Cortex of kidney (tissue), 1 donor: ENCODE measurements at places on chromosomes 16 and 17.

GRCh38 chr17:82272495-82273326 lies 789 bp downstream of the CSNK1D start:
- no peak for DNase-seq

DNA sequence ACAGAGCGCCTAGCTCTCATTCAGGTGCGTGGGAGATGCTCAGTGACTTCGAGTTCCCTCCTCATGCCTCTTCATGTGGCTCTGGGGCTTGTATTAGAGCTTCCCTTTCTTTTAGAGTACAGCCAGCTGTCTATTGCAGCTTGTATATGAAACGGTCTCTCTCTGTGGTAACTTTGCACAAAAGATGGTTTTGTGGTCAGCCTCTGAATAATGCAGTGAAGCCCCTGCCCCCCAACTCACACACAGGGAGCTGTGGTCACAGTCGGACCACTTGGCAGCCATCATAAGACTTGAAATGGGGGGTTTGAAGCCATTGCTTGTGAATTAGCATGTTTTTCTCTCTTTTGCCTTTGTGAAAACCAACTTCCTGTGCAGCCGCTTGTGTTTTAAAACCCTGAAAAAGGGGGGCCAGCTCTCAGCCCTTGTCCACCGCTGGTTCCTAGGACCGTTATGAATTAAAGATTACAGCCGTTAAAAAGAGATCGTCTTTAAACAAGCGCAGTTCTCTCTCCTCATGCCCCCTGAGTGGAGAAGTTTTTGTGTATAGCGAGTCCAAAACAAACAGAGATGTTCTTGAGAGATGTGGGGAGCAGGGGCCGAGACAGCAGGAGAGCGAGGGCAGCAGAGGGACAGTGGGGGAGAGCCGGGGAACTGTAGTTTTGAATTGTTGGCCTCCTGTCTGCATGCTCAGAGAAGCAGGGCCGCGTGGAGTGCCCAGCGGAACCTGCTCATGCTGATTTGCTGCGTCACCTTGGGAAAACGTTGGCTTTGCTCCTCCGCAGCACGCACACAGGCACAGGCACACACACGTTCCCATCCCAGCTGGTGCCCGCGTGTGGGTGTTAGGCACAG lies 199.0 kb downstream of the MSI2 start:
- DNase-seq = no peak

DNA sequence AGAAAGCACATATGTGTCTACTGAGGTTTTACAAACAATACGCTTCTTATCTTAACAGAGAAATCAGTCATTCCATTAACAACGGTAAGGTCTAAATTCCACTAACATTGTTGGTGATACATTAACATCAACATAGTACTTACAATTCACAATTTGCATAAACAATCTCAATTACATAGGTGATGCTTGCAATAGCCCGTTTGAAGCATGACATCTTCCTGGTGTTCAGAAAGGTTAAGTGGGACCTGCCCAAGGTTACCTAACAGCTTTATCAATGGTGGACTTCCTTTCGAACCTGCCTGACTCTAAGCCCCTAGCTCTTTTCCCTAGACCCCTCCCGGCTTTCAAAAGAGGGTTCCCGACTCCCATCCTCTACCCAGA lies 699 bp downstream of the FAM222B start:
- DNase-seq = no peak

DNA sequence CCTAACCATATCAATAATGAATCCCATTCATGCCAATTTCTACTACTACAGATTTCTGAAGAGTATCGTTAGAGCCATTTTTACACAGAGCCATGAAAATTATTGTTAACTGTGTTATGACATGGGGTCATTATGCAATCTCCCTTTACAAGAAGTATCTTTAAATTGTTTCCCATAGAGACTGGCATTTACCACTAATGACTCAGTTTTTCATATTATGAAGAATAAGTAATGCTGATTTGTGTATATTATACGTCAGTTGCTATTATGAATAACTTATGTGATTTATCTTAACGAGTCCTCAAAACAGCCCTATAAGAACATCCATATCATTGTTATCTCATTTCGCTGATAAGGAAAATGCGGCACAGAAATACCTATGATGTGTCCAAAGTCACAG lies 173.8 kb downstream of the KCNJ2 start:
- no peak for DNase-seq

GRCh38 chr17:13485327-13485726 lies 116.4 kb downstream of the HS3ST3A1 start:
- DNase-seq = no peak

- no peak for DNase-seq
Observed at GRCh38 chr16:62966626-62967025, 930.4 kb upstream of the CDH8 start.

DNA sequence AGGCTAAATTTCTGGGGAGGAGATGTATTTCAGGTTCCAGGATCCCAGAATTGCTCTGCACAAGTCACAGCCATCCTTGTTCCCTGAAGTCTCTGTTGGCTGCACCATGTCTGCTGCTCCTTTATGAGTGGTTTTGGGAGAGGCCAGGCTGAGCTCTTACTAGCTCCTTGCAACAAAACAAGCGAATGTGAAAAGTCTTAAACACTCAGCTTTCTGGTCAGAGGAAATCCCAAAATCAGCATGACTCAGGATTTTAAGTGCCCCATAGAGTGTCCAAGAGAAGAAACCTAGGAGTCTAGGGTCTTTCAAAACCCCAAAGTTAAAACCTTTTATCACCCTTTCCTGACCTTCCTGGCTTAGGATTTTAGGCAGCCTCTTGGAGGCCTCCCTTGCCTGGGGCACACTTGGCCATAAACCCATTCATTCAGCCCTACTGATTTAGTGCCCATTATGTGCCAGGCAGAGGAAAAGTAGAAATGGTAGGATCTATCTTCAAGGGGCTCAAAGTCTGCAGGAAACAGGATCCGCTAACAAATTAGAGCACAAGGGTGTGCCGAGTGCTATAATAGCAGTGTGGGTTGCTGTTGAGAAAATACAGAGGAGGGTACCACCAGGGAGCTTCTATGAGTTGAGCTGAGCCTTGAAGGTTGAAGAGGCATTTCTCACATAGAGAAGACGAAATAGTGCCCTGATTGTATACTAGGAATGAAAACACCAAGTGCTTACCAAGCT lies 36.9 kb downstream of the SOST start:
- no peak for DNase-seq

- DNase-seq = no peak
Observed at GRCh38 chr17:15470536-15470935, 3.1 kb upstream of the CDRT4 start.

DNA sequence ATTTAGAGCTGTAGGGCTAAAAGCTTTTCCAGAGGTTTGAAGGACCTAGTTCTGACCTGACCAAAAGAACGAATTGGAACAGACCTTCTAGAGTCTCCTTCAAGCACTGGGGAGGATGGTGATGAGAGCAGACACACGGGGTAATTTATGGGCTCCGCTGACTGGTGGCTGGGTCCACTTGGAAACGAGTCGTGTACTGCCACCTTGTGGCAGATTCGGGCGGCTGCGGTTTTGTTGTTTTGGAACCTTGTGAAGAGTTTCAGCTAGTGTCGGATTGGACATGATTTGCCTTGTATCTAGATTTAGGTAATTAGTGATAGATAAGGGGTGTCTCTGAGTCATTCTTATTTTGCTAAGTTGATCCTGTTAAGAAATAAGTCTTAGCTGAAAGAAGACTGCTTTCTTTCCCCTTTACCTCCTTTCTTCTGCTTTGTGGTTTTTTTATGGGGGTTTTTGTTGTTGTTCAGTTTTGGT lies 98.9 kb downstream of the AATF start:
- DNase-seq = no peak

GRCh38 chr17:80882323-80882722 lies 109.3 kb upstream of the CHMP6 start:
- no peak for DNase-seq

DNA sequence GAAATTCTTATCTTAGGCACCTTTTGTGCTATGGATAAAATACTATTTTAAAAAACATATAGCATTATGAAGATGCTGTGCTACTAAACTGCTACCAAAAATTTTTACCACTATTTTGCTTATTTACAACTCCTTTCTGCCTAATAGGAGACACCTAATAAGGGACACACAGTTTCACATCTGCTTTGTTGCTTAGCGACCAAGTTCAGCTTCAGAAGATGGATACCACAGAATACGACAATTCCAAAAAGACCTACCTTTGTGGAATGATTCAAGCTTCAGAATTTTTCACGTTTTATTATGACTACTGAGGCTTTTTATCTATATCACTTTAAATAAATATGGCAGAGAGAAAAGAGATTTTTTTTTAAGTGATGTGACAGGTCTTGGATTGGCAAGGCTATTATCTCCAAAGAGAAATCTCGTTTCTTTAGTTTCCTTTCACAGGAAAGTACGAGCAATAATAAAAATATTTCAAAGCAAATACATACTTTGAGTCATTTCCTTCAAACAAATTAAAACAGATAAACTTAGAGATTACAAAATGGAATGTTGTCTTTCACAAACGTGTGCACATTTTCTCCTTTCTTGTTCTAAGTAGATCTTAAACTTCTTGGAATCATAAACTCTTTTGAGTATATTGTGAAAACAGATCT lies 35.4 kb downstream of the SPAG9 start:
- DNase-seq = no peak

DNA sequence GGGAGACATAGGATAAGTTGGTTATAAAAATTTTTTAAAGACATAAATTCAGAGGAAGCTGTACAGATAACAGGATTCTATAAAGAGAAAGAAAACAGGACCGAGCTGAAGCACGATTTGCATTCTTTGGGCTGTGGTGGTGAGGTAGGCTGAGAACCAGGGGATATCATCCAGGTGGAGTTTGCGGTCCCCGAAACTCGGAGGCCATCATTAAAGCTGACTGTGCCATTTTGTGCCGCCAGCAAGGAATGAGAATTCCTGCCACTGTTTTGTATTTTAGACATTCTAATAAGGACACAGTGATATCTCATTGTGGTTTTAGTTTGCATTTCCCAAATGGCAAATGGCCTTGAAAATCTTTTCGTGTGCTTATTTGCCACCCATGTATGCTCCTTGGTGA lies 197.9 kb downstream of the IRF8 start:
- no peak for DNase-seq

DNA sequence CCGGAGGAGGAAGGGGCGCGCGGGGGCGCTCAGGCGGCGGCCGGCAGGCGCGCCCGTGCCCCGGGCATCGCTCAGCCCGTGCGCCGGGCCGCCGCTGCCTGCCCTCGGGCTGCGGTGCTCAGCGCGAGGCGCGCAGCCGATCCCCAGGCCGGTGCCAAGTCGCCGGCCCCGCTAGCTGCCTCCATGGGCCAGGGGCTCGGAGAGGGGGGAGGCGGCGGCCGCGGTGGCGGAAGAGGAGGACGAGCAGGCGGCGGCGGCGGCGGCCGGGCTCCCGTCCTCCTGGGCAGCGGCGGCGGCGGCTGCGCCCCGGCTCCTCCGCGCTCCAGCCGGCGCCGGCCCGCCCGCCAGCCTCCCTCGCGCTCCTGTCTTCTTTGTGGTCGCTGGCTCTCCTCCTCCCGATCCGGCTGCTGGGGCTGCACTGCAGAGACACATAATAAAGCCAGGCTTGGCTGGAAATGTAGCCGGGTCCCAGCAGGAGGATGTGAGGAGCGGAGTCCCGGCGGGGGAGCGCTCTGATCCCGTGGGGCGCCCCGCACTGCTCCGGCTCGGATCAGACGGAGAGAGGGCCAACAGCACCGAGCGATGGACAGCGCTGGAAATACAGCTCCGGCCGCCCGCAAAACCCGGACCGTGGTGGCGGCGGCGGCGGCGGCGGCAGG lies 889 bp upstream of the ZNF423 start:
- no peak for DNase-seq
